Astrocyte (in vitro differentiated cells and primary cell): ENCODE measurements at places on chromosomes 1 and 21. TPM values are rescaled to one million over a fixed set of nuclear protein-coding genes. Genes with fewer than 3 reads are reported as not detected.

- peak; percentile 27 for DNase-seq
Measured at GRCh38 chr1:7388488-7389185, 382.5 kb upstream of the VAMP3 start.

DNA sequence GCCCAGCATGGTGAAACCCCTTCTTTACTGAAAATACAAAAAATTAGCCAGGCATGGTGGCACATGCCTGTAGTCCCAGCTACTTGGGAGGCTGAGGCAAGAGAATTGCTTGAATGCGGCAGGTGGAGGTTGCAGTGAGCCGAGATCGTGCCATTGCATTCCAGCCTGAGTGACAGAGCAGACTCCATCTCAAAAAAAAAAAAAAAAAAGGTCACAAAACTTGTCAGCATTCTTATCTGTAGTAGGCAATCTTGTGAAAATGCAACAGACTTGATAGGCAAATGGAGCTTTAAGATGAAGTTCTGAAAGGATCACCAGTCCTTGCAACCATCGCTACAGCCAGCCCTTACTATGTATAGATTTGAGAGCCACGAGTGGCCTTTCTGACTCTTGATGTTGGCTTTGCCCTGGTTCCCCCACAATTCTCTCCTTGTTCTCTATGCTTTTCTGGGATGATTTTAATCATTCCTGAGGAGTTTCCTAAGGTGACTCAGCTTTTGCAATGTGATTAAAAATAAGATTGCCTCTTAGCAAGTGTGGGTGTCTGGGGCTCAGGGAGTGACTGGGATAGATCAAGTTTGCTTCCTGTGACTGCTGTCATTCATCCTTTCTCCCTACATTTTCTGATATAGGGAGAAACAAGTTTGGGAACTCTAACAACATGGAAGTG lies 7.1 kb upstream of the MAP1LC3C start:
- peak; percentile 62 for DNase-seq

- peak; percentile 50 for DNase-seq
Measured at GRCh38 chr1:232393010-232393409, 236.9 kb downstream of the SIPA1L2 start.

DNA sequence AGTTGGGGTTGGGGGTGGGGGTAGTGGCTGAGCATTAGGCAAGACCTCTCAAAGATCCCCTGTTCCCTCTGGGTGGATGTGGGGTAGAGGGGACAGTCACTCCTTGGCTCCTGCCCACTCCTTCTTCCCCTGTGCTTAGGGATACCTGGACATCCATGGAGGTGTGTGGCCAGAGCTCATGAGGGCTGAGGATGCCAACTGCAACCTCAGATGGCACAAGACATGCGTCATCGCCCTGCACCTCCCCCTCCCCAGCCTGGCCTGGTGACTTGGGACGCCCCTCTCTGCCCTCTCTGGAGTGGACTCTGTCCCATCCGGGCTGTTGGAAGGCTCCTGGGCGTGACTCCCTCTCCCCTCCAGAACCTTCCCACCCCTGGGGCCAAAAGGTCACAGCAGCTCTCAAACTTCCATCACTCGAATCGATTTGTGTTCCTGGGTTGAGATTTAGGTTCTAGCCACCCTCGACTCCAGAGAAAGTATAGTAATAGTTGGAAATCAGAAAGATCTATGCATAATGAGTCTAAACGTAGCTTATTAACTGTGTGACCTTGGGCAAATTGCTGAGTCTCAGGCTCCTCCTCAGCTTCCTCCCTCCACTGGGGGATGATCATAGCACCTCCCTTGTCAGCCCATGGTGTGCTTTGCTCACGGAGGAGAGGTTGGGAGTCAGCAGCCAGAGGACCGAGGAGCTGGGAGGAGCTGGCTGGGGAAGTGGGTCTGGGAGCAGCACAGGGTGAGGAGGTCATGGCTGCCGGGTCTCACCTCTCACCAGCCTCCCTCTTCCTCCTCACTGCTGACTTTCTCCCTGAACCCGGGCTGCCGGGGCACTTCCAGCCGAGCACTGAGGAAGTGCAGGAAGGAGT lies 2.2 kb upstream of the PTPN7 start:
- DNase-seq, result no peak

GRCh38 chr1:180482425-180483275 lies 19.7 kb downstream of the ACBD6 start:
- peak; percentile 20 for DNase-seq

DNA sequence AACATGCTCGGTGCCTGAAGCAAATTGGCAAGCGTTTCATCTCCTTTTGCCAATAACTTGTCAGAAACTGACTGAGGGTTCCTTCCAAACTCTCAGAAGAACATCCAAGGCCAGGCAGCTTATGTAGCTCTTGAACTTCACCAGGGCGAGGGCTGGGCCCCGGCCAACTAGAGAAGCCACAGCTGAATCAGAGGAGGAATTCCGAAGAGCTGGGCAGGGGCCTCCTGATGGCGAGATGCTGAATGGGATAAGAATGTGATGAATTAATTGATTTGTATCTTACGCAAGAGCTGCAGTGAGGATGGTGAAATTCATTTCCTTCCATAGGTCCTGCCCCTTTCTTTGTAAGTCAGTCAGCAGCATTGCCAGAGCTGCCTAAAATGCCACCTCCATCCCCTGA lies 345.8 kb downstream of the KIF26B start:
- DNase-seq, result peak; percentile 92

DNA sequence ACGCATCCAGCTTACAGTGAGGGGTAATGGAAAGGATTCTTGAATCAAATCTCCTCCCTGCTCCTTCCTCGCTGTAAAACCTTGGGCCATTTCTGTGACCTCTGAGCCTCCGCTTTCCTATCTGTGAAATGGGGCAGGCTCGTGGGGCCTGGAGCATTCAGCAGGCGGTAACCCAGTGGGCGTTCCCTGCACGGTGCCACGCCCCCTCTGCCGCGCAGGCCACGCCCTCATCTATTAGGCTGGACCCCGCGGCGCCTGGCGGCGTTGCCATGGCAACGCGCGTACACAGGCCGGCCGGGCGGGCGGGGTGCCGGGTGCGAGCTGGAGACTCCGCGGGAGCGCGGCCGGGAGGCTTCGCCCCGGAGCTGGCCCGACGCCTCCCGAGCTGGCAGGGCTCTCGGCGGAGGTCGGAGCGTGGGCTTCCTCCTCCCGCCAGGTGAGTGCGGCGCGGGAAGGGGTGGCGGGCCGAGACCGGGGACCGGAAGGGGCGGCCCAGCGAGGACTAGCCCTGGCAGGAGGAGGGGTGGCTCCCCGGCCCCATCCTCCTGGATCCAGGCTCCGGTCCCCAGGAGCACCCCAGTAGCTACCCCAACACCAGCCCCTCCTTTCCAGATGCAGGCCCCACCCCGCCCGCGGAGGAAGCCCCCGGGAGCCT lies at the start of gene FHAD1:
Gene FHAD1, plus strand, starts transcription at position 264 of the 655 bp plus-strand sequence. CDS start 4,562 bp downstream, outside the sequence.
- DNase-seq, result peak; percentile 22

DNA sequence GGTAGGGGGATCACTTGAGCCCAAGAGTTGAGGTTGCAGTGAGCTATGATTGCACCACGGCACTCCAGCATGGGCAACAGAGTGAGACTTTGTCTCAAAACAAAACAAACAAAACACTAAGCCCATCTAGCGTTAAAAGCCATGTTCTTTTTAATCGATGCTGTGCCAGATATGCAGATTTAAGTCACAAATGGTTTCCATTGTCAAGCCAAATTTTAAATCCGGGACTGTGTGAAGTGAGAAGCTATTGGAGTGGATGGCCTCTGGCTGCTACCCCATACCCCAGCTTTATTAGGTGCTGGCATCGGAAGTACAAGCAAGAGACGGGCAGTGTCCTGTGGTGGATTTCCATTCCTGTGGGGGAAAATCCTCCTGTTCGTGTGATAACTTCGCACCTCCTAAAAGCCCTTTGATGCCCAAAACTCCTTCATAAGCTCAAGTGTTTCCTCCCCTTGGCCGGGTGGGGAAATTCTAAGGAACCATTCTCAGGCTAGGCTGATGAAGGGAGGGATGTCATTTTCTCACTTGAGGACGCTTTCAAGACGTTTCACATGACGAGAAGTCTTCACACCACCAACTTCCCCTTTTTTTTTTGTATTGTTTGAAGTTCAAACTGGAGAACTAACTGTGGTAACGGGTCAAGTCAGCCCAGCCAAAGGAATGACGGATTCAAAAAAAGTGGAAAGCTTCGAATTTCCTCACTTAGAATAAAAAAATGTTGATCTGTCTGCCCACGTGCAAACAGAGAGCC lies 140.8 kb downstream of the KAZN start:
- no peak for DNase-seq

DNA sequence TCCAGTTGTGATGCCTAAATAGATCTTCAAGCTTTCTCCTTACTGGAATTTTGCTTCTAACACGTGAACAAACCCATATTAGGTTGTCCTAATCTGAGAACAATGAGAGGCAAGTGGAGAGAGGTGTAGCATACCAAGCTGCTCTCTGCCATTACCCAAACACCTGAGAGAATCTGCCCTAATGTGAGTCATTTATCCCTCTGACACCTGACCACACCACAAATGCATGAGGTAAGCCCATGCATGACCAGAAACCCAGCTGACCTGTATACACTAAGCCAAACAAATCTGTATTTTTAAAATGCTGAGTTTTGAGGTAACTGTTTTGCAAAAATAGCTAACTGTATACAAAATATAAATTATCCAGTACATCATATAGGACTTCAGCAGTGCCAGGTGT lies 1458.1 kb upstream of the B3GALT2 start:
- no peak for DNase-seq

GRCh38 chr1:63935143-63935542 lies 161.3 kb downstream of the ROR1 start:
- no peak for DNase-seq

Gene PTAFR
- 0.24 and 0.32 TPM in 2 replicates for total RNA-seq
